ENCODE measurements at places on chromosomes 12 and 14.

DNA sequence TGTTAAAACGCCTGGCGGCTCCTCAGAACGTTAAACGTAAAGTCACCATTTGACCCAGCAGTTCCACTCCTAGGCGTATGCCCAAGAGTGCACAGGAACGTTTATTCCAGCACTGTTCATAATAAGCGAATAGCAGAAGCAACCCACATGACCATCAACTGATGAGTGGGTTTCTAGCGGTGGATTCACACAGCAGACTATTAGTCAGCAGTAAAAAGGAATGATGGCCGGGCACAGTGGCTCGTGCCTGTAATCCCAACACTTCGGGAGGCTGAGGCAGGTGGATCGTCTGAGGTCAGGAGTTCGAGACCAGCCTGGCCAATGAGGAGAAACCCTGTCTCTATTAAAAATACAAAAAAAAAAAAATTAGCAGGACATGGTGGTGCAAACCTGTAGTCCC, 22.4 kb upstream of the FBRSL1 start:
- no peak for DNase-seq

GRCh38 chr14:94622653-94623421, 10.6 kb downstream of the SERPINA3 start:
- no peak for DNase-seq

DNA sequence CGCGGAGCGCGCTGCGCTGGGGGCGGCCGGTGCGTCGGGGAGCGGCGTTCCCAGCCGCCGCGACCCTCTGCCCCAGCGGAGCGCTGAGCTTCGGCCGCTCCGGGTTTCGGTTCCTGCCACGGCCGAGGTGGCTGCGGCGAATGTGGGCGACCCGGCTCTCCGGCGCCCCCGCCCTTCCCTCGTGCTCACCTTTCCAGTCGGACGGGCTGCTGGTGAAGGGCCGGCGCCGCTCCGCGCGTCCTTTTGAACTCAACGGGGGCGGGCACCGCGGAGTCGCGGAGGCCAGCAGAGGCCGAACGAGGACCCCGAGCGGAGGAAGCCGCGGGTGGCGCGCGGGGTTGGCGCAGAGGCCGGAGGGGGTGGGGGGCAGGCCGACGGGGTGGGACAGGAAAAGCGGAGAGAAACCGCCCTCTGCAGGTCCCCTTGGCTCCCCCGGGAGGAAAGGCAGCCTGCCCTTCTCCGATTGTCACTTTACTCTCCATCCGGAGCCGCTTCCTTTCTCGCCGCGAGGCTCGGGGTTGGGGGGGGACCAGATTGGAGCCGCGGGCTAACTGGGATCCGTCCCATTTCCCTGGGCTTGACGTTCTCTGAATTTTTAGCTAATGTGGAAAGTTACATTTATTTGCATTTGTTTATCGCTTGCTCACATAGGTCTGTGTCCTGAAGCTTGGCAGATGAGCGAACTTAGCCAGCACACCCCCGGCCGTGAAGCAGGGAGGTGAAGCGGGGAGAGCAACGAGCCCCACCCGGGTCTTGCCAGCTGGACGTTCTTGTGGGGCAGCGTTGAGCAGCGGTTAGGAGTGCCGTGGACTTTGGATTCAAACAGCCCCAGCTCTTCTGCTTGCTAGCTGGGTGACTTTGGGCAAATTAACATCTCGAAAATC, at the start of gene SMAGP:
Gene SMAGP (minus strand): TSS at position 349 of the 884 bp plus-strand sequence. CDS start 1,137 bp downstream, outside the sequence.
- DNase-seq, result no peak

GRCh38 chr14:66076176-66076575, 410.0 kb upstream of the CCDC196 start:
- no peak for DNase-seq

DNA sequence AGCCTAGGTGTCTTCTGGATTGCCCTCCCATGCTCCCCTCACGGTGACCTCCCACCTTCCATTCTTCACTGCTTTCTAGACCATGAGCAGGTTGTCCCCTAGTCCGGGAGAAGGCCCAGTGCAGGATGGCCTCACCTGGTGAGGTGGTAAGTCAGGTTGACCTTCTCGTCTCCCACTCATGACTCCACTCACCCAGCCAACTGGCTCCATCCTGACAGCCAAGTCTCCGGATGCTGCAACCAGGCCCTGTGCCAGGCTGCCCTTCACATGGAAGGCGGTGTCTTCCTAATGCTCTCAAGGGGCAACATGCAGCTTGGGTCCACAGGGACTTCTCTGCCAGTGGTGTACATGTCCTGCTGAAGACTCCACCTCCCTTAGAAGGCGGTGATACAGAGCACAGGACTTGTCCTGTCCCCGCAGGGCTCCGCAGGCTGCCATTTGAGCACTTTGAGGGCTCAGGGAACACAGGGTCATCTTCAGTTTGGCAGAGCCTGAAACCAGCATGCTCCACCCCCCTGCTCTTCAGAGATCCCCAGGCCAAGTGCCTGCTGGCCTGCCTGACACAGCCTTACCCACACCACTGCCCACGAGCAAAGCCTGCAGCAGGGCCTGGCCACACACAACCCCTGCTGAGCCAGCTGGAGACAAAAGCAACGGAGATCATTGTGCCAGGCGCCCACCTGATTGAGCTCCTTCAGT, 25.4 kb downstream of the BATF start:
- no peak for DNase-seq

GRCh38 chr12:21129906-21130305, 1.1 kb upstream of the SLCO1B1 start:
- no peak for DNase-seq

- DNase-seq, result no peak
Observed at GRCh38 chr12:63098851-63099250, 52.1 kb downstream of the AVPR1A start.

DNA sequence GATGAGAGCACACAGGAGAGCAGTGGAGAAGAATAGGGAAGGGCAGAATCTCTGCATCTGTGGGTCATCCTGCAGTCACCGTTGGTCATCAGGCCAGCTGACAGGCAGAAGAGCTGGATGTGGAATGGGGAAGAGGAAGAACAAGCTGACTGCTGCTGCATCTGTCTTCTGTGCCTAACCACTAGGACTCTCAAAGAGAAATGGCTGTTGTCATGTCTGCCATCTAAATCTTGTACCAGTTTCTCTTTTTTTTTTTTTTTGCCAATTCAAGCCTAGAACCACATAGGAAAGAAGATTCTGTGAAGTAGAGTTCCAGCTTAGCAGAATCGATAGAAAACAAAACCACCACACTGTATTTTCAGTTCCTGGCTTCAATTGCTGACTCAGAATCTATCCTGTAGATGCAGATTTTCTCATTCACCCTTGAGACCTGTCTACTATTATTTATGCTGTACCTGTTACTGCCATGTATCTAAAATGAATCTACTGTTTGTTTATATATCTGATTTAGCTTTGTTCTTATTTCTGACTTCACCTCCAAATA, 421.9 kb upstream of the PRICKLE1 start:
- no peak for DNase-seq

GRCh38 chr12:52203079-52203921, 11.5 kb upstream of the KRT80 start:
- no peak for DNase-seq

- no peak for DNase-seq
Observed at GRCh38 chr14:101200008-101200649, 296.6 kb upstream of the RTL1 start.

DNA sequence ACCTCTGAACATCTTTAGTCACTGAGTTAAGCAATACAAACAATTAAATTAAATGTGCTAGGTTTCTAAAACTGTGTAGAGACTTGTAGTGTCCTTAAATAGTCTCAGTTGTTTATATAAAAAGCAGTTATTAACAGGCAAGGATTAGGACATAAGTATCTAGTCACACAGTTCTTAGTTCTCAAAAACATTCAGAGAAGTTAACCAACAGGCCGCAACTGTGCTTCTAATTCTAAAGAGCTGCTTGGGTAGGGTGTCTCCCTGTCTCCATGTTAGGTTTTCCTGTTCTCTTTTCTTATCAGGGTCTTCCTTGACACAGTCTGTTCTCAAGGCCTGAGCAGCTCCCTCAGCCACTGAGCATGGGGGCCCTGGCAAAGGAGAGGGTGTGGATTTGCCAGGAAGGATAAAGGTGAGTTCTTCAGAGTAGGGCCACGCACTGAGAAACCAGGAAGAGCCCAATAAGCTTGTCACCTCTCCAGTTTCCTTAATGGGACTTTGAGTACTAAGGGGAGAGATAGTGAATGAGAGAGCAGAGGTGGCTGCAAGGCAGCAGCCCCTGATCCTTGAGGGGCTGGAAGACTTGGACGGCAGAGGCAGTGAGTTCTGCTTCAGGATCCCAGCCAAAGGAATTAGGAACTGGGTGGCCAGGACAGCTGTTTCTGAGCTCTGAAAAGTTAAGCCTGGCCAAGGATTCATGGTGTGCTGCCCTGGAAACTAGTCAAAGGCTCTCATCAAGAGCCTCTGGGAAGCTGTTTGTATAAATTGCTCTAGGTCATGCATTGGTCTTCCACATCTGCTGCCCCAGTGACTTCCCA, 177.3 kb downstream of the MYRFL start:
- DNase-seq, result no peak

DNA sequence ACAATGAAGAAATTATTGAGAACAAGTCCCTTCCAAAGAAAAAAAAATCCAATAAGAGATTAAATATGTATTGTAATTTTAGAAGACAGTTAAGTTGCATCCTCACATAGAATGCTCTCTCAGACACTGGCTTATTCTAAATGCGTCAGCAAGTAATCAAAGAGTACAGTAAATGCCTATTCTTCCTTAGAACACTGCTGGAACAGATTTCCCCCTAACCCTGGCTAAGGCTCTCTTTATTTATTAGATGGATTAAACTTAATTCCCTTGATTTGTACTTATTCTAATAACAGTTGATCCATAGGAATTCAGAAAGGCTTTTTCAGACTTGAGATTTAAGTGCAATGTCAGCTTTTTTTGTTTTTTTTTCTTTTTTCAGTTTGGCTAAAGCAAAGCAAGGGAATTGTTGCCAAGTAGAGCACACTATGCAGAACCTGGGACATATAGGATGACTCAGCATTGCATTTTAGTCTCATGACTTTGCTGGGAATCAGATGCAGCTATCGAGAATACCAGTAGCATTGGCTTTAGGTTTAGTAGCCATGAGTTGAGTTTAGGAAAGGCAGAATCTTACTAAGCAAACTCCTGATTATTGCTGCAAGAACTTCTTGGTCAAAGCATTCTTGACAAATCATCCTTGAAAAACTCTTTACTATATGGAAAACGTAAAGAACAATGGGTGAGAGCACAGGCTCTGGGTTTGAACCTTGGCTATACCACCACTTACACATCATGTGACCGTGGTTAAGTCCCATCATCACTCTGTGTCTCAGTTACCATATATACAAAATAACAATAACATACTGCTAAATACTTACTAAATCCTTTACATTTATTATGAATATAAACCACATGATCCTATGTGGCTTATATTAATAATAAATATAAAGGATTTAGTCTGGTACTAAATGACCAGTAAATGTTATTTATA, 26.7 kb downstream of the MED21 start:
- no peak for DNase-seq

DNA sequence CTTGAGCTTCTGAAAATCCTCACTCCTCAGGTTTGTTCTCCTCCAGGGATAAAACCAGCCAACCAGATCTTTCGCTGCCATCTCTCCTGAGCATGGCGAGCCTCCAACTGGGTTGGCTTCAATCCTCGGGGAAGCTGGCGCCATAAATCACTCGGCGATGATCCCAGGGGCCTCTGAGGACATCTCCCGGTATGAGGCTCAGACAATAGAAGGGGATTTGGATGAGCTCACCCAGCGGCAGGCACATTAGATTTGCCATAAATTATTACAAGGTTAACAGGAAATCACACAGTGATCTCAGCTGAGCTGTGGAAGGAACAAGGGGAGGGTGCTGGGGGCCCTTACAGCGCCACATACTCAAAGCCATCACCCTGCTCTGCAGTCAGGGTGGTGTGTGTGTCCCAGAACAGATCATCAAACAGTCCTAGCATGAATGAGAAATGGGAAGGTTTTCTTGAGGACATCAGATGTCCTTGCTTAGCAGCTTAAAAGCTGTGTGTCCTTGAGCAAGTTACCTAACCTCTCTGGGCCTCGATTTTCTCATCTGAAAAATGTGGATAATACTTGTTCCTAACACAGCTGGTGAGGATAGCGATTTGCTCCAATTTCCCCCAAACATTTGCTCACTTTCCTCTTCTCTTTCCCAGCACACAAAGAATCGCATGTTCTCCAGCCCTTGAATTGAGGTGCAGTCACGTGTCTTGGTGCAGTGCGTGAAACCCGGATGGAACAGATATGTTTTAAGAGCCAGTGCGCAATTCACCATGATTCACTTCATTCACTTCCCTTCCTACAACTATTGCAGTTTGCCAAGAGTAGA, 142.8 kb downstream of the SCARB1 start:
- DNase-seq, result peak; percentile 49

- DNase-seq, result no peak
Observed at GRCh38 chr12:75471902-75472890, 8.4 kb upstream of the GLIPR1 start.

DNA sequence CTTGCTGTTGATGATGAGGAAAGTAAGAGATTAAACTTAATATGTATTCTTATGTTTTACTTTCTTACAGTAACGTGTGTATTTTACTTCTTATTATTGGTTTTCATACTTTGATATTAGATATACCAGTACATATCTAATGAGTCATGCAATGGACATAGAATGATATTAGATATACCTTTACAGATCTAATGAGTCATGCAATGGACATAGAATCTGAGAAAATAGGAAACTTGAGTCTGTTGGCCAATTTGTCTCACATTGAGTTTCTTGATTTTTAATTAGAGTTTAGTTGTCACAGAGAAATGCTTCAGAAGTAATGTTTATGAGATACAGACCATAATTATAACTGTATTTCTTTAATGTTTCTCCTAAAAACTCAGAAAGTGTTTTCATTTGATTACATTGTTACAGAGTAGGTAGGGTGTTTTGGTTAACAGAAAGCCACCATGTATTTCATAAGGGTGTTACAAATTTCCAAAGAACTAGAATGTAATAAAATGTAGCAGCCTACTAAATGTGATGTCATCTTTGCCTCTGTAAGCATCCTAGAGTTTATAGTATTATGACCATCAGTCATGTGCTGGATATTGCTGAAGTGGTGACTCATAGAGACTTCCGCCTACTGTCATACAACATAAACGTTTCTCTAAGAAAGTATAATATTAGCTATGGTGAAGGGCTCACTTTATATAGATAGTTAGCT, 3.0 kb downstream of the GAS2L3 start:
- DNase-seq, result no peak

DNA sequence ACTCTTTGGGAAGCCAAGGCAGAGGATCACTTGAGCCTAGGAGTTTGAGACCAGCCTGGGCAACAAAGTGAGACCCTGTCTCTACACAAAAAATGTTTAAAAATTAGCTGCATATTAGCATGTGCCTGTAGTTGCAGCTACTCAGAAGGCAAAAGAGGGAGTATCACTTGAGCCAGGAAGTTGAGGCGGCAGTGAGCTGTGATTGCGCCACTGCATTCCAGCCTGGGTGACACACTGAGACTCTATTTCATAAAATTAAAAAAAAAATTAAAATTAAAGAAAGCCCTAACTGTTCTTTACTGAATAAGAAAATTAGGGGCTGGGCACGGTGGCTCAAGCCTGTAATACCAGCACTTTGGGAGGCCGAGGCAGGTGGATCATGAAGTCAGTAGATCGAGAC, 27.0 kb downstream of the SENP1 start:
- no peak for DNase-seq

GRCh38 chr14:53368711-53369201, 215.6 kb upstream of the DDHD1 start:
- DNase-seq, result no peak
